B cell (primary cell): ENCODE measurements at places on chromosomes 4 and X. TPM values are rescaled to one million over a fixed set of nuclear protein-coding genes. Genes with fewer than 3 reads are reported as not detected.

The SHROOM4 gene
- not detected in 2 replicates for total RNA-seq

The NONO gene
- 286 TPM in 2 replicates for total RNA-seq

The MGAT4D gene
- total RNA-seq = not detected in 2 replicates

The DGAT2L6 gene
- not detected in 2 replicates for total RNA-seq

The SAGE1 gene
- not detected in 2 replicates for total RNA-seq

The PGAM4 gene
- total RNA-seq = not detected in 2 replicates

The LINC00632 gene
- not detected in 2 replicates for total RNA-seq

GRCh38 chrX:135923353-135923752 lies 29.8 kb downstream of the SAGE1 start:
- no peak for DNase-seq

DNA sequence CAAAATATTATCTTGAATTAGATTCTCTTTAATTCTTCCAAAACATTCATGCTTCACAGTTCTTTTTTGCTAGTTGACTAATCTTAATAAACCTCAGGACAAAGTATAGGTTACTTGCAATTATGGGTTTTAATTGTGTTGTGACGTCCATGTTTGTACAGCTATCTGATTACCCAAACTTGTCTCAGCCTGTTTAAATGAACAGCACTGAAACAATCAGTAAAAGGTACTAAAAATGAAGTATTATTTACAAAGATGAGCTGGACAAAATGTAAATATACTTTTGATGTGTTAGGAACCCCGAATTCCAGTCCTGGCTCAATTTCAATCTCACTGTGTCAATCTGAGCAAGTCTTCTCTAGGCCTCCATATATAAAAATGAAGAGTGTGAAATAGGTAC lies 57.4 kb upstream of the SLC6A14 start:
- DNase-seq = no peak

DNA sequence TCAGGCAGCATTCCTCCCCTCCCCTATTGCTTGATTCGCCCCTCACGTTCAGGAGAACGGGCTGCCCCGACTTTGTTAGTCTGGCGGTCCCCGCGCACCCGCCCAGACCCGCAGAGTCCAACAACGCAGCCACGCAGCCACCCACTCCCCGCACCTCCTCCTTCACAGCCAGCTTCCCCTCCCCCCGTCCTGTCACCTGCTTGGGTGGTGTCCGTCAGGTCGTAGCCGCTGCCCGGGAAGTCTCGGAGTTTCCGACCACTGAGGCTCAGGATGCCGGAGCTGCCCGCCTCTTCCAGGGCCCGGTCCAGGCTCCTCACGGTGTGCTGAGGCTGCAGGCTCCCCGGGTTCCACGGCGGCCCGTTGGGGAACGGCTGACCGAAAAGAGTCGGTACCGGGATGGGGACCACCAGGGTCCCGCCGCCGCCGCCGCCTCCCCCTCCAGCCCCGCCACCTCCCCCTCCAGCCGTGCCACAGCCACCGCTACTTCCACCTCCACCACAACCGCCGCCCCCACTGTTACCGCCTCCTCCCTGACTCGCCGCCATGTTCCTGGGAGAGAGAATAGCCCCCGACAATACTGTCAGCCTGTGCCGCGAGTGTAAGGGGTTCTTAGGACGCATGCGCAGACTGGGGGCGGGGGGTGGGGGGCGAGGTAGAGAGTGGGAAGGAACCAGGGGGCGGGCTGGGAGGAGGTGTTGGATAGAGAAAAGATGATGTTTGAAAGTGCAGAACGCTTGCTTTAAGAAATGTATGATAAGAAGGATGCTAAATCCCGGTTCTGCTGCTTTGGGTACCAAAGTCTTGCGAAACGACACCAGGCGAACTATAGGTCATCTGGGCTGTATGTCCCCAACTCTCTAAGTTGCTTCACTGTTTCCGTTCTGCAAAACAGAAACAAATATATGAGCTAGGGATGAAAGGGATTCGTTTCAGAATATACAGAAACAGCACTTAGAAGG lies at the start of gene LRCH2:
TSS of gene LRCH2 (minus strand) at position 600 of the 959 bp plus-strand sequence. CDS start at position 545, 55 bp downstream.
- DNase-seq = no peak

DNA sequence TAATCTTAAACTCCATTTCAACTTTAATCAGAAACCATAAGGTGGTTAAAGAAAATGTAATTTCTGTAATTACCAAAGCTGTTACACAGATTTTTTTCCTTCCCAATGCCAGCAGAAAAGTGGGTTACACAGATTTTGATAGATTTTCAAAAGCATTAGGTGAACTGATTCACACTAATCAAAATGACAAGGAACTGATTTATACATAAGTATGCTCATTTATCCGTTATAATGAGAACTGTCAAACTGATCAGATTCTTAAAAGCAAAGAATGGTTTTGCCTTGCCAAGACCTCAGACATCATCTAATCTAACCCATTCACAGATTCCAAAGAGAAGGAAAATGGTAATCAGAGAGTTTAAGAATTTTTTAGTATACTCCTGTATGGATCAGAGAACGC lies 5.2 kb downstream of the UGDH start:
- DNase-seq = no peak

DNA sequence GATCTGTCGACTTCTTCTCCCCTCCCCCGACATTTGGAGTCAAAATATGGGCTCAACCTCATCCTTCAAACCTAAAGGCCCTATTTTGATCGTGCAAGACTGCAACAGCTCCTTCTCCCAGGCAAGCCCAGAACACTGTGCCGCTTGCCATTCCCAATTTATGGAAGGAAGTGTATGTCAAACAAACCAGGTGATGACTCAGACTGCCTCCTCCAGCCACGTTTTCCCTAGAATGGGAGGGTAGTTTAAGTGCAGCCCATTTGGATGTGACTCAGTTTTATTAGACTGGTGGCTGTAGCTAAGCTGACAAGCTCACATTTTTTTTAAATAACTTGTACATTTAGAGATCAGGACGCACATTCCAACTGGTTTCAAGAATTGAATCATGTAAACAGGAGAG lies 570.4 kb upstream of the DIPK2B start:
- DNase-seq = peak; percentile 25

GRCh38 chrX:137227151-137227550 lies 193.4 kb upstream of the GPR101 start:
- DNase-seq = no peak

- no peak for DNase-seq
These were observed 10.0 kb upstream of the ELF4 start for GRCh38 chrX:130120321-130120731.

- no peak for DNase-seq
These were observed 265.0 kb upstream of the SLITRK2 start for GRCh38 chrX:145552643-145553042.

GRCh38 chrX:31819455-31819854 lies 747.6 kb upstream of the FTHL17 start:
- DNase-seq = no peak

- DNase-seq = no peak
These were observed 41.2 kb downstream of the RELL1 start for GRCh38 chr4:37644962-37645361.

GRCh38 chr4:98643755-98644154 lies 14.7 kb downstream of the TSPAN5 start:
- no peak for DNase-seq

DNA sequence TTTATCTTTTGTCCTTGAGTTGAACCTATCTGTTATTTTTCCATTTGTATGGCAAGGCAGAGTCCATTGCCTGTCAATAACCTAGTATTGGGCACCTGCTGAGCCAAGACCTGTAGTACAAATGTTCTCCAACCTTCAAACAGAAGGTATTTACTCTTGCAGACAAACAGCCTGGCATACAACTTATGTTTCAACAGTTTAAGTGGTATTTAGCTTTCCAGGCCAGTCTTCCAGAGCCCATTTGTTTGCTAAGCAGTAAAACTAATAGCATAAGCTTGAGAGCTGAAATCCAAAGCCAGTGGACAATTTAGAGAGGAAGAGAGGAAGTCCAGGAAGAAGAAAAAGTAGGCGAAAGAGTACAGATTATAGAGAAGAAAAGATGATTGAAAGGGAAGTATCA lies 979.3 kb downstream of the GLUD2 start:
- no peak for DNase-seq

DNA sequence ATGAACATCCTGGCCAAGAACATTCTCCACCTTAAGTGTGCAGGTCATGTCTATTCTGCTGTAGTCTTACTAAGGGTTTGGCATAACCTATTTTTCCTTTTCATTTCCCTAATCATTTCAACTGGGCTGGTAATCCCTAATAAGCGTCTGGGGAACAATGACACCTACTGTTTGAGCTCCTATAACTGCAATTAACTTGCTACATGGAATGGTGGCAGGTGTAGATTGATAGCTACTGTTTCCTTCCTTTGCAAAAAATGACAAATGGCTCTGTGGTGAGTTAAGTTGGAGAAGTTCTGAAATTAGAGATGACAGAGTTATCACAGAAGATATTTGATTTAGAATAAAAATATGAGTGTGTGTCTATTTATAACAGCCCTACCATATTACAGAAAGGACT lies 104.5 kb upstream of the NAP1L5 start:
- DNase-seq = no peak

DNA sequence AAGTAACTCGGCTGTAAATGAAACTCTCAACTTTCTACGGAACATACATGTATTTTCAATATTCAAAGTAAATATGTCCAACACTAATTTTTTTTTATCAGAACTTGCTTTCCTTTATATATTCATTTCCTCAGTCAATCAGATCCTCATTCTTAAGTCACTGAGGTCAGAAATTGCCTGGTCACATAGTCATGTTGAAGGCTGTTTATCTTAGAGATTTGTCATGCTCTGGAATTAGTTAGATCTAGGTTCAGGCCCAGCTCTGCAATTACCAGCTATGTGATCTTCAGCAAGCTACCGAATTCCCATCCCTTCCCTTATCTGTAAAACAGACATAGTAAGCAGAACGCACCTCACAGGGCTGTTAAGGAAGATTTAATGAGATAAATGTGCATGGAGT lies 228.8 kb downstream of the SPCS3 start:
- no peak for DNase-seq

- DNase-seq = no peak
These were observed 582.4 kb downstream of the FAM133A start for GRCh38 chrX:94256396-94256795.

- no peak for DNase-seq
These were observed 55.7 kb upstream of the CLNK start for GRCh38 chr4:10740251-10740650.

DNA sequence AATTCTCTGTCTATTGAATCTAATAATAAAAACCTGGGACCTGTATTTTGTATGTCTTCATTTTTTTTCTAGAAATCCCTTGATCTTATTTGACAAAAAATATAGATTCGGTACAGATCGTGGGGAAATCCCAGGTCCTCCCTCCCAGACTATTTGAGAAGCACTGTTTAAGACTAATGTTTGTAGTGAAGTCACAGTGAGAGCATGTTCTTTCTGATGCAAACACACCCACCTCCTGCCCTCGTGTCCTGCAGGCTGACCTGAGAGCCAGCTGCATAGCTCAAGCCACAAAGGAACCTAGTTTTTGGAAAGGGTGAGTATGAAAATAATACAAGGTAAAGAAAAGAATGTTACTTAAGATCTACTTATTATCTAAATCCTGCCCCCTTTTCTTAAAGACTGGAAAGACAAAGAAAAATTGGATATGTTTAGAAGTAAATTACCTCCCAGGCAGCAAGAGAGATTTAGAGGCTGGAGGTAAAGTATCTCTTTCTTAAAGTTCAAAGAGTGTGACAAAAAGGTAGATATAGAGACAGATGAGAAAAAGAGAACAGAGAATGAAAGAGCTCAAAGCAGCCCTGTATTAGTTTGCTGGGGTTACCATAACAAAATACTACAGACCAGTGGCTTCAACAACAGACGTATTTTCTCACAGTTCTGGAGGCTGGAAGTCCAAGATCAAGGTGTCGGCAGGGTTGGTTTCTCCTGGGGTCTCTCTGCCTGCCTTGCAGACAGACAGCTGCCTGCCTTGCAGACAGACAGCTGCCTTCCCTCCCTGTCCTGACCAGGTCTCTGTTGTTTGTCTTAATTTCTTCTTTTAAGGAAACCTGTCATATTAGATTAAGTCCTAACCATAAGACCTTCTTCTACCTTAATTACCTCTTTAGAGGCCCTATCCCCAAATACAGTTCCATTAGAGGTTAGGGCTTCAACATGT lies 20.4 kb upstream of the DCTD start:
- no peak for DNase-seq

- no peak for DNase-seq
These were observed 1119.6 kb downstream of the PCDH18 start for GRCh38 chr4:136412708-136413107.
